ENCODE measurements at places on chromosomes 7 and 10.

GRCh38 chr7:133851411-133851810 lies 275.7 kb upstream of the LRGUK start:
- no peak for DNase-seq

DNA sequence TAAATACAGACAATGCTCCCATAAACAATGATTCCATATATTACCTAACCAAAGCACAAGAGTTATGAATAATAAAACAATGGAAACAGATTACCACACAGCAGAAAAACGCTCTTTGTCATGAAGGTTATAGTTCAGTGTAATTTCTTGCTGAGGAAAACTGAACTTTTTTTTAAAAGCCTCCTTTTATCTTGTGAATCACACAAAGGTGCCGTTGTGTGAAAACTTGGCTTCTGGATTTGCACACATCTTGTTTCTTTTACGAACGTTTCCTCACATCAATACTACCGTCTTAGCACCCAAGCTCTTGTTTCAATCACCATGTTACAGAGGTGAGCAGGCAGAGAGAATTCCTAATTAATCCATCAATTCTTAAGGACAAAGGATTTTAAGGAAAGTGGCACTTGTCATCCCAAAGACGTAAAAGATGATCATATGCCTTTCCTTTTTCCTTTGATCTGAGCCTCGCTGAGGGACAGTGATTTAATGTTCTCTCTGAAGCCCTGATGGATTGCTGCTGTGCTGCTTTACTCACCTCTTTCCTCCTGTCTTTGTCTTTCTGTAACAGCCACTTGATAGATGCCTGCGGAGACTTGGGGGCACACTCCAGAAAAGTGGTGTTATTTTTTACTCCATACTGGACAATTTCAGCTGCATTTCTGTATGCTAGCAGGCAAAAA lies 110.1 kb downstream of the CD36 start:
- DNase-seq = no peak

DNA sequence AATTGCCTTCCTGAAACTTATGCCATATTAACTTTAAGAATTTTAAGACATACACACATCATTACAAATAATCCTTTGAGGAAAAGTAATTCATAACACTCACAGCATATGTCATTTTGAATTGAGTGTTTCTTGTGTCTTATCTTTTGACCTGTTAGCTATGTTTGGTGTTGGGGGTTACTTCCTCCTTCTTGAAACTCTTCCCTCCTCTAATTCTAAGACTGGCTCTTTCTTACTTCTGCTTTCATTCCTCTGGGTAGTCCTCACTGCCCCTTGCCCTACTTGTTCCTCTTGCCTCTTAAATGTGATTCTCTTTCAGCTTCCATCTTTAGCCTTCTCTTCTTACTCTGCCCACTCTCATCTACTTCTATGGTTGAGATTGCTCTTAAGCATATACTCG lies 28.3 kb upstream of the PIP4K2A start:
- no peak for DNase-seq

GRCh38 chr7:20787660-20788419 lies 1.2 kb upstream of the SP8 start:
- no peak for DNase-seq

- no peak for DNase-seq
Observed at GRCh38 chr7:101436857-101437576, 74.3 kb downstream of the COL26A1 start.

DNA sequence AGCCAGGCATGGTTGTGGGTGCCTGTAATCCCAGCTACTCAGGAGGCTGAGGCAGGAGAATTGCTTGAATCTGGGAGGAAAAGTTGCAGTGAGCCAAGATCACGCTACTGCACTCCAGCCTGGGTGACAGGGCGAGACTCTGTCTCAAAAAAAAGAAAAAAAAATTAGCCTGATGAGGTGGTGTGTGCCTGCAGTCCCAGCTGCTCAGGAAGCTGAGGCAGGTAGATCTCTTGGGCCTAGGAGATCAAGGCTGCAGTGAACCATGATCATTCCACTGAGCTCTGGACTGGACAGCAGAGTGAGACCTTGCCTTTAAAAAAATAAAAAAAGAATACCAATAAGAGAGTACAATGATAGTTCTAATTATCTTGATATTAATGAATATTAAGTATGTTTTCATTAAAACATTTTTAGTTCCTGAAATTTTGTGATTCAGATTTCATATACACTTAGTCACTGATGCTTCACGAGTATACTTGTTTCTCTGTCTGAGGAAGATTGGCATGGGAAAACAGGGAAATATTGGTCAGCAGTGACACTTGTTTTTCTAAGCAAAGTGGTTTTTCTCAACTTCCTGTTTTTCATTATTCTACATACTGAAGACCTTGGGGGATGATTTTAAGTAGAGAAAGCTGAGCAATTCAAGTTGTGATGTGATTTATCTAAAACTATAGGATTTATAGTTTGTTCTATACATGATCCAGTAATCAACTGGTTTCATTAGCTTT lies 76.8 kb downstream of the ADK start:
- no peak for DNase-seq

DNA sequence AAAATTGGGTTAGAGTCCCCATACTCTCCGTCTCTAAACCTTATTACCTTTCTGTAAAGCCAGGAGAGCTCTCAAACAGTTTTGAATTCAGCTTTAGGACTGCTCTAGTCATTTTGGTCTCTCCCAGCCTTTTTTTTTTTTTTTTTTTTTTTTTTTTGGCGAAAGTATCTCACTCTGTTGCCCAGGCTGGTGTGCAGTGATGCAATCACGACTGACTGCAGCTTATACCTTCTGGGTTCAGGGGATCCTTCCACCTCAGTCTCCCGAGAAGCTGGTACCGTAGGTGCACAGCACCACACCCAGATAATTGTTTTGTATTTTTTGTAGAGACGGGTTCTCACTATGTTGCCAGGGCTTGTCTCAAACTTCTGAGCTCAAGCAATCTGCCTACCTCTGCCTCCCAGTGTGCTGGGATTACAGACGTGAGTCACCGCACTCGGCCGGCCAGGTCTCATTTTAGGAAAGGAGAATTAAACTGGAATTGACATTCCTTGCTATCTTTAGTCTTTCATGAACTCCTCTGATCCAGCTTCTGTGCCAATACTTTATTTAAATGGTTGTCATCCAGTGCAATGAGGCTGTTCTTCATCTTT lies 31.4 kb upstream of the RSU1 start:
- no peak for DNase-seq

Data from AG04449 (cell line).